ENCODE measurements at places on chromosomes 11 and 22.

DNA sequence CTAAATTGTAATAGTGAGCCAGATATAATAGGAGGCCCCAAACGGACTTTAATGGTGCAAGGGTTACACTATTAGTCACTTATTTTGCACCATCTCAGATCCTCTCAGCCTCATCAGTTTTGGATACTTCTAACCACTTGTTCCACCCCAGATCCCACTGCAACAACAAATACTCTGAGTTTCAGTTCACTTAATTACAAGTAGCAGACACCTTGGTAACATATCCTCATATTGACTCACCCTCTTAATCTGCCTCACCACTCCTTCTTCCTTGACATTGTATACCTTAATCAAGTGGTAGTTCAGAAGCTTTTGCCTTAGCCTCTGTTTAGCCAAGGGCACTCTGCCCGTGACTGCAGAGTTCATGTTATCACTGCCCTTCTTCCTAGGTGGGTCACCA is 256.1 kb upstream of the UBASH3B start:
- DNase-seq, result no peak

GRCh38 chr11:118045191-118045590 is 31.7 kb upstream of the TMPRSS4 start:
- no peak for DNase-seq

DNA sequence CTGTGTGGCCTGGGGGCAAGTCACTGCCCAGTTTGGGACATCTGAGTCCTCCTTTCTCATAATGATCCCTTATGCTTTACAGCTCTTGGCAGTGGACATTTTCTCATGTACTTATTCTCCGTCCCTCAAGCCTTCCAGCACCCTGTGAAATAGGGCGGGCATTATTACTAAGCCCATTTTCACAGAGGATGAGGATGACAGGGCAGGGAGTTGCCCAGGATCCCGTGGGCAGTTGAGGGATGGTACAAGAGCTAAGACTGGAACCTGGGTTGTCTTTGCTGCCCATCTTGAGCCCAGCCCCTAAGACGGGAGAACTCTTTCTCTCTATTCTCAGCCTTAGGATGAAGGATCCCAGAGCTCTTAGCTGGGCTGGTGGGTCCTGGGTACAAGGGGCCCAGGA is 11.2 kb downstream of the CD82 start:
- DNase-seq, result no peak

DNA sequence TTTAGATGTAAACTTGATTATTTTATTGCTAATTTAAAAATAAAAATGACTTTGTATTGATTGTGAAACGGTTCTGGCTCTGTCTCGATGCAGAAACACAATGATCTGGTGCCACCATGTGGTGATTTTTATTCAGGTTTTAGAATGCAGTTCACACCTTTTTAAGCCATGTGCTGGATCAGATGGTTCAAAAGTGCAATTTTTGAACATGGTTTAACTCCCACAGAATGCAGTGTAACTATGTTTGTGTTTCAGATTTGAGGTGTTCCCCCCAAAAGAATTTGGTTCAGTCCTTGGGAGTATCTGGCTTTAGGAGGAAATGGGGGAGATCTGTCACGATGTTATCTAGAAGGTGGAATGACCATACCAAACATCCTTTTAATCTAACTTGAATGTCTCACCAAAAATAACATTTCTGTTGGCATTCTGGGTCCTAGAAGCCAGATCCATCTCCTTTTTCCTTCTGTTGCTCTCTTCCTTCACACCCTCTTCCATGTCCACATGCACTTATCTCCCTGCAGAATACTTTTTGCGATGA is 7.9 kb downstream of the MRPL16 start:
- peak; percentile 44 for DNase-seq

DNA sequence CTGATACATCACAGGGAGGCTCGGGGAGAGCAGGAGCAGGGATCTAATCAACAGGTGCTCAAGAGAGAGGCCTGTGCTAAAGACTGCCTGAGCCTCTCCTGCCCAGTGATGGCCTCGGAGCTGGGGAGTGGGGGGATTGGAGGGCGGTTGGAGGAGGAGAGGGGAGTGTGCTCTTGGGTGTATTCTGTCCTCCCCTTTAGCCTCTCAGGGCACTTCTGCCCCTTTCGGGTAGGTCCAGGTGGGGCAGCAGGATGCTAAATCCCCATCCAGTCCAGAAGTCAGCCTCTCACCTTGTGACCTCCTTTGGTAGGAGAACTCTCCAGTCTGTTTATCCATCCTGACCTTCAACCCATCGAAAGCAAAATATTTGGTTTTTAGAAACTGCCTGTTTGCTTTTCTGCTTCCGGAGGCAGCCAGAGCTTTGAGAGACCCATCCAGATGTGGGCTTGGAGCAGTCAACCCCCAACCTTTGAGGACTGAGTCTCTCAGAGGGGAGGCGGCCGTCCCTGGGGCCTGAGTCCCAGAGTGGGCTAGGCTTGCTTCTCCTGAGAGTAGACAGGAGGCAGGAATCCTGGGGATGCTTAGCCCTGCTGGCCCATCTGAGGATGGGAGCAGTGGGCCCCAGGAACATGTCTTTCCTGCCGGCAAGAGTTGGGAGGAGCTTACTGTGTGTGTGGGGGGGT is 105.2 kb upstream of the SYT13 start:
- DNase-seq, result no peak

GRCh38 chr11:134082990-134083389 is 14.1 kb downstream of the JAM3 start:
- DNase-seq, result no peak

GRCh38 chr11:28223994-28224393 is 115.8 kb downstream of the METTL15 start:
- DNase-seq, result no peak

- no peak for DNase-seq
Observed at GRCh38 chr11:110077346-110077745, 15.8 kb upstream of the ZC3H12C start.

DNA sequence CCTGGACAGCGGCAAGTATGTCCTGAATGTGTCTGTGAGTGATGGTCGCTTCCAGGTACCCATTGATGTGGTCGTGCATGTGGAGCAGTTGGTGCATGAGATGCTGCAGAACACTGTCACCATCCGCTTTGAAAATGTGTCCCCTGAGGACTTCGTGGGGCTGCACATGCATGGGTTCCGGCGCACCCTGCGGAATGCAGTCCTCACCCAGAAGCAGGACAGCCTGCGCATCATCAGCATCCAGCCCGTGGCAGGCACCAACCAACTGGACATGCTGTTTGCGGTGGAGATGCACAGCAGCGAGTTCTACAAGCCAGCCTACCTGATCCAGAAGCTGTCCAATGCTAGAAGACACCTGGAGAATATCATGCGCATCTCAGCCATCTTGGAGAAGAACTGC is 125.3 kb upstream of the MTNR1B start:
- no peak for DNase-seq

DNA sequence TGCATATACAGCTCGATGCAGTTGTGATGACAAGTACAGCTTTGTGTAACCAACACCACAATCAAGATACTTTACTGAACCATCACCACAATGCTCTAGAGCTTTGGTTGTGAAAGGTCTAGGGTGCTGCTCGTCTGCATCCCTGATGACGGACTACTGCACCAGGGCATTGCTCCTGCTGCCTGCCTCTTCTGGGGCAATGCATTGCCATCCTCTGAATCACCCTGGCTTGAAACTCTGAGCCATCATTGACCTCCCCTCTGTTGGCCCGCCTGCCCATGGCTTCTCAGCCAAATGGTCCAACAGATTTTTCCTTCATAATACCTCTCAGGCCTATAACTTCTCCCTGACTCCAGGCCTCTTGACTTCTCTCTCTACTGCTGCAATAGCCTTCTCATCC is 77.4 kb upstream of the CSNK2A3 start:
- no peak for DNase-seq

- no peak for DNase-seq
Observed at GRCh38 chr11:13920756-13921155, 41.8 kb upstream of the SPON1 start.

GRCh38 chr22:22576244-22576988 is 17.4 kb upstream of the PRAME start:
- peak; percentile 32 for DNase-seq

GRCh38 chr22:38735465-38736256 is 20.1 kb downstream of the SUN2 start:
- DNase-seq, result no peak

DNA sequence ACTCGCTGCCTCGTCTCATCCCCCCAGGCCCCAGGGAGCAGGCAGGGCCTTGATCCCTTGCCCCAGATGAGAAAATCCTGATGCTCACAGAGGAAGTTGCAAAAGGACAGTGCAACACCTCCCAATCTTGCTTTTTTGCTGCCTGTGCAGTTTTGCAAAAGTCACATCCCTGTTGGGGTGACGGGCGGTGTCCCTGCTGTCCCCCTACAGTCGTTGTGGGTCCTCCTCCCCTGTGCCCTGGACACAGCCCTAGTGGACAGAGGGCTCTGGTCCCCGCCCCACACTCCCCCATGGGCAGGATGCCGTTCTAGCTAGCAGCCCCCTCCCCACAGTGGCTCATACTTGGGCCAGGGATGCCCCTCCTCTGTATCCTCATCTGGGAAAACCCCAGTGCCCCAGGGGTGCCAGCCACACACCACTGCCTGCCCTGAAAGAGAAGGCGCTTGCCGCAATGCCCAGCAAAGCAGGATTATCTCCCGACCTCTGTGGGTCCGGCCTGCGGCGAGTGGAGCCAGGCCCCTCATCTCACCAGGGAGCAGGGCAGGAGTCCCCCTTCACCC is 18.4 kb upstream of the CTSD start:
- no peak for DNase-seq

Data from stimulated activated CD4-positive, alpha-beta T cell treated with anti-CD3 and anti-CD28 coated beads, Interleukin-1b, Interleukin-23, amount 100 ng/mL, for 4 hours (primary cell).